KBM-7 (cell line): ENCODE measurements at places on chromosomes 3 and 15.

GRCh38 chr15:43871835-43872234 lies 45.0 kb downstream of the WDR76 start:
- no peak for DNase-seq

DNA sequence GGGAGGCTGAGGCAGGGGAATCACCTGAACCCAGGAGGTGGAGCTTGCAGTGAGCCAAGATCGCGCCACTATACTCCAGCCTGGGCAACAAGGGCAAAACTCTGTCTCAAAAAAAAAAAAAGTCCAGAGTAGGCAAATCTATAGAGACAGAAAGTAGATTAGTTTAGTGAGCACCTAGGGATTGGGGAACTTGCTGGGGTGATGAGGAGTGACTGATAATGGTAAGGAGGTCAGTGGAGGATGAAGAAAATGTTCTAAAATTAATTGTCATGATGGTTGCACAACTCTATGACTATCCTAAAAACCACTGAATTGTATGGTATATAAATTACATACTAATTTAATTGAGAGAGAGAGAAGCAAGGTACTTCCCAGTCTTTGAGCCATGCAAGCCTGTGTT lies 27.8 kb upstream of the LYZL4 start:
- DNase-seq, result no peak

DNA sequence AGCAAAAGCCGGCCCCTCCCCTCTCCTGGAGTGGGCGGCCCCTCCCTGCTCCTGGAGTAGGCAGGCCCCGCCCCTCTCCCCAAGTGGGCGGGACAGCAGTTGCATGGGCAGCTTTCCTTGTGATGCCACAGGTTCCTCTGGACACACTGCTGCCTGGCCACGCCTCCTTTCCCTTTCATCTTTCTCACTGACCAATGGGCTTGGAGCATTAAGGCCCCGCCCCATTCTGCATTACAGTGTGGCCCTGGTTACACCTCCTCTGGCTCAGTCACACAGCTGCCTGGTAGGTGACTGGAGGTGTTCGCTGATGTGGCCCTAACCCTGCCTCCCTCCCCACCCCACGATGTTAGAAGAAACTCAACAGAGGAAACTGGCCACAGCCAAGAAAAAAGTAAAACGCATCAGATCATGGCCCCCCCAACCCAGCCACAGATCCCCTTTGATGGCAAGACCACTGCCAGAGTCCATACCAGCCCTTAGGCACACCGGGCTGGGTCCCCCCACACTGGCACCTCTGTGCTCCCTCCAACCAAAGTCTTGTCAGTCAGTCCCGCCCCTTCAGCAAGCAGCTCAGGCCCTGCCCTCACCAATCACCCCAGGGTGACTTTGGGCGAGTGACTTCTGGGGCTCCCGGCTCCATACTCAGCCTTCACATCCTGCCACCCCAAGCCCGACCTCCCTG lies 84.3 kb downstream of the ADAMTS7 start:
- peak; percentile 83 for DNase-seq

DNA sequence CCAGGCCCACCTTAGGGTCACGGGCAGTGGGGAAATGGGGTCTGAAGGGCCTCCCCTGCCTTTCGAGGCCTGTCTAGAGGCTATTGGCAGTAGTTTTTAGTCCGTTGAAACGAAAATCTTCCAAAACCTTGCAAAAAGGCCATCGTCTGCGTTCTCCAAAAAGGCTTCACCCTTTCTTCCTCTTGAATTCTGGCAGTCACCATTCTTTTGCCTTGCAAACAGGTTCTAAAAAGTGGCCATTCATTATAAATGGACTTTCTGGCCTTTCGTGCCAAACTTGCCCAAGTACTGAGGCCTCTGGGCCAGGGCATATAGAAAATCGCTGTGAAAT lies 367 bp upstream of the TARS3 start:
- peak; percentile 38 for DNase-seq

DNA sequence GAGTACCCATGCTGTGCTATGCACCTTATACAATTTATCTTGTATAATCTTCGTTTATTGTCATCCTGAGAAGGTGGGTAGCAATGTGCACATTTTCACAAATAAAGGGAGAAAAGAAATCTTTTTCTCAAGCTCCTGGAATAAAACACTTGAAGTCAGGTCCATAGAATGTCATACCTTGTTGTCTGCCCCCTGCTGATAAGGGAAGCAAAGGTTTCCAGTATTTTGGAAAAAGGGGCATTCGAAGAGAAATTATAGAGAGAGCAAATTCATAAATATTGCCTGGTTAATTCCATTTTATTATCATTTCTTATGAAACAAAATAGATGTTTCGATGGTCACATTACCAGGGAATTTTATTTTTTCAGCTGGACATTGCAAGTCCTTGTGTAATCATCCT lies 277.8 kb downstream of the RAP2B start:
- no peak for DNase-seq

- peak; percentile 1 for DNase-seq
Observed at GRCh38 chr3:55160241-55160983, 232.6 kb upstream of the LRTM1 start.

DNA sequence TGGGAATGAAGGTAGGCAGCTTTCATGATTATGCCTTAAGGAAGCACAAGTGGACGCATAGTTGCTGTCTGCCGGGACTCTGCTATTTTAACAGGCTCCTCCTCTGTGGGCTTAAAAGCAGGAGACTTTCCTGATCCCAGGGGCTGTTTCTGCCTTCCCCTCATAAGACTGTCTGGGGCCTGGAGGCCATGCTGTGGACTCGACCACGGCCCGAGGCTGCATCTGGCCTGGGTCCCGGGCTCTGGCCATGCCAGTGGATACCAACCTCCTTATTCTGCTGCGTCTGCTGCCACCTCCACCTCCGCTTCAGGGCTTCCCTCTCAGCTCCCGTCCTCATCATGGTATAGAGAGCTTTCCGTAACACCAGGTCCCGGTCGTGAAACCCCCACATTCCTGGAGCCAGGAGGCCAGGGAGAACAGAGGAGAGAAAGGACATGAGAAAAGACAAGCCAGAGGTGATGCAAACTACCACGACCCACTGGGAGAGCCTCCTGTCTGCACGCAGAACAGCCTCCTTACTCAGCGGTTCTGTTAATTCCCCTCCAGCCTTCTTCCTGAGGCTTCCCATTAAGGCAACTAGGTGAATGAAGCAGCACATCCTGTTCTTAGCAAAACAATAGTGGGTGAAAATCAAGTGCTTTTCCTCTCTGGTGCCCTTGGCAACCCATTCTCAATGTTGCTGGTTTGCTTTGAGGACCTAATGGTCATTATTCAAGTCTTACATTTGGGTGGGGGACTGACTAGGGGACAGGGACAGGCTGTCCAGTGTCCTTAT lies 200.5 kb downstream of the KLF13 start:
- no peak for DNase-seq

DNA sequence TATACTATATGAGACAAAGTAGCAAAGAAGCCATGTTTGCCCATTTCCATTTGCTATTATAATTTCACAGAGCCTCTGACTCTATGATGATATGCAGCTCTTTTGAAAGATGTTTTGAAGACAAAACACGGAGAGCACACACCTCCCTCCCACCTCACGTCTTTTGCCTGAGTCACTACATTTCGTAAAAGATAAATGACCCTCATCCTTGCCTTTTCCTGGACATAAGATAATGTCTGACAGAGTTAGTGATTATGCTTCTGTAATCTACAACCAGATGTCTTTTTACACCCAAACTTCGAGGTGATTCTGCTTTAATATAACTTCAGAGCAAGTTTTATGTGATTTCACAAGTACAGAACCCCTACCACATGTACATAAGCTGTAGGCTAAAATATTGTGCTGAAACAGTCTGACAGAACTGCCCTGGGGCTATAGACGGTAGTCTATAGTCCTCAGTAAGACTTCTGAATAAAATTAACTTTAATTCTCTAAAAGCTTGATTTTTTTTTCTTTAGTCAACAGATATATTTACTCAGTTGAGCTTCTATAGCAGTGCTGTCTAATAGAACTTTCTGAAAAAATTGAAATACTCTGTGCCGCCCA lies 99.9 kb downstream of the CD200R1L start:
- DNase-seq, result no peak

DNA sequence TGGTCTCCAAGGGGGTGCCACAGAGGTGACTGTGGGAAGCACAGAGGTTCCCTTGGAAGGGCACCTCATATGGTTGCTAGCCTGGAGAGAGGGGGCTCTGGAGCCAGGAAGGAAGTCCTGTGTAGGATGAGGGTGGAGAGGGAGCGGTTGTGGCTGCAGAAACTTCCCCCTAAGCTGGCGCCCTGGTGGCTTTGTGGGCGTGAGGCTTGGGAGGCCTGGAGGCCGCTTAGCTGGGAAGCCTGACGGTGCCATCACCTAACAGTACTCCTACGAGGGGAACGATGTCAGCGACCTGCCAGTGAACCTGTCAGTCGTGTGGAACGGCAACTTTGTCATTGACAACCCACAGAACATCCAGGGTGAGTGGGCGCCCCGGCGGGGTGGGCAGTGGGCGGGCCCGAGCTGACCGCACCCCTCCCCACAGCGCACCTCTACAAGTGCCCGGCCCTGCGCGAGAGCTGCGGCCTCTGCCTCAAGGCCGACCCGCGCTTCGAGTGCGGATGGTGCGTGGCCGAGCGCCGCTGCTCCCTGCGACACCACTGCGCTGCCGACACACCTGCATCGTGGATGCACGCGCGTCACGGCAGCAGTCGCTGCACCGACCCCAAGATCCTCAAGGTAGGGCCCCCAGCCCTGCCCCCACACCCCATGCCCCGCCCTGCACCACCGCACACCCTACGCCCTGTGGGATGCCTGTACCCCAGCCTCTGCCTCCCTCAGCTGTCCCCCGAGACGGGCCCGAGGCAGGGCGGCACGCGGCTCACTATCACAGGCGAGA lies 31.0 kb downstream of the PLXNA1 start:
- peak; percentile 60 for DNase-seq

GRCh38 chr15:33547876-33548275 lies 237.1 kb downstream of the RYR3 start:
- DNase-seq, result peak; percentile 16

- DNase-seq, result peak; percentile 28
Observed at GRCh38 chr3:120203016-120203415, 82.0 kb downstream of the GPR156 start.

- no peak for DNase-seq
Observed at GRCh38 chr3:25508901-25509300, 80.8 kb downstream of the RARB start.

- DNase-seq, result no peak
Observed at GRCh38 chr15:89325039-89325803, 9.4 kb downstream of the POLG start.

- DNase-seq, result peak; percentile 43
Observed at GRCh38 chr3:127694467-127695215, 21.9 kb downstream of the ABTB1 start.

- DNase-seq, result no peak
Observed at GRCh38 chr15:63396152-63396928, 14.7 kb upstream of the CA12 start.

- DNase-seq, result no peak
Observed at GRCh38 chr3:38141952-38142273, 3.5 kb downstream of the MYD88 start.

GRCh38 chr3:77182341-77182740 lies 142.4 kb downstream of the ROBO2 start:
- DNase-seq, result no peak

- DNase-seq, result no peak
Observed at GRCh38 chr3:136070334-136070733, 104.8 kb downstream of the PPP2R3A start.

- DNase-seq, result no peak
Observed at GRCh38 chr3:143581972-143582722, 266.1 kb downstream of the SLC9A9 start.

DNA sequence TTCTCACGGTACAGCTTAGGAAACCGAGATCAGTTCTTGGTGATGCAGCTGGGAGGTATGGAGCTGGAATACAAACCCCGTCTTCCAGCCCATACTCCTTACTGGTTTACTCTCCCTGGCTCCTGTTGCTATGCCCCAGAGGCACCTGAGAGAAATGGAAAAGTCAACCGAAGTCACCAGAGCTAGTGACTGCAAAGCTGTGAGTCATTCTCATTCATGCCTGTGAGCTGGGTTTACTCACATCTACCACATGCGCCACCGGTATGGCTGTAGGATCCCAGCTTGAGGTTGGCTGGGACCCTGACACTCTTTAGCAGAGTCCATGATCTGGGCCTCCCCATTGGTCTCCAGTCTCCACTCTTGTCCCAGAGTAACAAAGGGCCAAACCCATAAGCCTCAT lies 111.5 kb upstream of the ETV5 start:
- DNase-seq, result no peak

DNA sequence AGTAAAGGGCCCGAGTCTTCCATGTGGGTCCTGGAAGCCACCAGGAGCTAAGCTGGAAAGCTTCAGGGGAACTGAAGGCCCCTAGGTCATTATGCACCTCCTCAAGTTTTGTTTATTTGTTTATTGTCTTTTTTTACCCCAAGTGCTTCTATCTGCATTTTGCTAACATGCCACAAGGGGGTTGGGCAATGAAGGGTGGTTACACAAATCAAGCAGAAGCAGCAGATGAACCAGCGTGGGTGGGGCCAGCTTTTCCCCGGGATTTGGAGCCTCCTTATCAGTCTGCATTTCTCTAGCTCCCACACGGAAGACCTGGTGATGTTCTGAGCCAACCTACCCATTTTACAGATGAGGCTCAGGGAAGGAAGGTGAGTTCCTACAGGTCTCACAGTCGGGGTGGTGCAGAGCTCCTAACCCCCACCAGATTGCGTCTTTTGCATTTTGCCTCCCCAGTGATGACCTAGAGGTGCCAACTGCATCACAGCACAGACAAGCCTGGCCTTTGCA lies 16.8 kb downstream of the TMC3 start:
- DNase-seq, result no peak

GRCh38 chr3:134330883-134331810 lies 43.1 kb downstream of the AMOTL2 start:
- DNase-seq, result no peak

DNA sequence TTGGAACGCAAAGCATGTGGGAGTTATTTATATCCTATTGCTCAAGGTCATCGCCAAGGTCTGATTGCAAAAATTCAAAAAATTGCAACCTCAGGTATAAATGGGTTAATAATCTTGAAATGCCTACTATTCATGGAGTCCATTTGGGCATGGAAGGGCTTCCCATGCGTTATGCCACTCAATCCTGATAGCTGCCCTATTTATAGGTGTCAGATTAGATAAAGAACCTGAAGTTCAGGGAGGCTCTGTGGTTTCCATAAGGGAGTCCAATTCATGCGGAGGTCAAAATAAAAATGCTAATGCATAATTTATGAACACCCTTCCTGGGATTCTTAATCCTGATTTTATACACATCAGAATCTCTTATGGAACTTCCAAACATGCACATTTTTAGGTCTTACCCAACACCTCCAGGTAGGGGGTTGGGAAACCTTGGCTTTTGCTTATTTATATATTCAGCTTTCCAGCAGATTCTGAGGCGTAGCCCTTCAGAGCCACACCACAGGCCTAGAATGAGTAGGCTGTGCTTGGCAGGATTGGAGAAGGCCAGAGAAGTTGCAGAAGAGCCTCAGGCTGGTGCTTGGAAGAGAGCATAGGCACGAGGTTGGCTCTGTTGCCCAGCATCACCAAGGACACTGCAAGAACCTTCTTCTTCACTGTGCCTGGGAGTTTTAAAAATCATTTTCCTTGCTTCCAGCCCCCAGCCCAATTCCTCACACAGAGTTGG lies 324.4 kb upstream of the CFAP20DC start:
- DNase-seq, result no peak
